ENCODE measurements at places on chromosomes 2 and 18.

DNA sequence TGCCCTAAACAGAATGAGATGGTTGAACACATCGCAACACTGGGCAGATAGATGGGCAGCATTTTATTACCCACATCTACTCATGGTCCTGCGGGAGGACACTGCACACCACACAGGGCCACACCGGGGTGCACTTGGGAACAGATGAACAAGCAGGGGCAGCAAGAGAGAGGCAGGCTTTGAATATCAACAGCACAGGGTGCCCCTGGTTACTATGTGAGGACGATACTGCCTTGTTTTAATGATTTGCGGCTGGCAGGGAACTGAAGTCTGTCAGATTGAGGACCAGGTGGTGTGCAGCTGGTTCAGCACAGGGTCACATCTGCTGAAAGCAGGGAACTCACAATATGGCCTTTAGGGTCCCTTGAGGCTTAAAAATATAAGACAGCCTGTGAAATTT is 195.7 kb downstream of the PIEZO2 start:
- DNase-seq, result no peak

DNA sequence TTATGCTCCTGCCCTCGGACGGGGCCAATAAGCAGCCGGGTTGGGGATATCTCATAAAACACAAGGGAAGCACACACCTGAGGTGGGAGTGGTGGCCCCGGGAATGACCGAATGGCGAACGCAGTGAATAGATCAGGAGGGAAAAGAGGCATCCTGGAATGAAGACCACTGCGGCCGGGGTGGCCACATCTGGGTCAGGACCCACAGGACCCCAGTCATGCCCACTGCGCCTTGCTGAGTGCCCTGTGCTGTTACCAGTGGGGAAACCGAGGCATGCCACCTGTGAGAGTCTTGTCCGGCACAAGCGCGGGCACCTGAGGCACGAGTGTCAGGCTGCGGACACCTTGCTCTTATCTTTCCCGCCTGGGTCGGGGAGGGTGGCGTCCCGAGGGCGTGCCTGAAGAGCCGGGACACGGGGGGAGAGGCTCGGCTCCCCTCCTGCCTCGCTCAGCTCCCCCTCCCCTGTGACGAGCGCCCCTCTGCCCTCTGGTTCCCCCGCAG is 1.6 kb downstream of the PDCD1 start:
- no peak for DNase-seq

DNA sequence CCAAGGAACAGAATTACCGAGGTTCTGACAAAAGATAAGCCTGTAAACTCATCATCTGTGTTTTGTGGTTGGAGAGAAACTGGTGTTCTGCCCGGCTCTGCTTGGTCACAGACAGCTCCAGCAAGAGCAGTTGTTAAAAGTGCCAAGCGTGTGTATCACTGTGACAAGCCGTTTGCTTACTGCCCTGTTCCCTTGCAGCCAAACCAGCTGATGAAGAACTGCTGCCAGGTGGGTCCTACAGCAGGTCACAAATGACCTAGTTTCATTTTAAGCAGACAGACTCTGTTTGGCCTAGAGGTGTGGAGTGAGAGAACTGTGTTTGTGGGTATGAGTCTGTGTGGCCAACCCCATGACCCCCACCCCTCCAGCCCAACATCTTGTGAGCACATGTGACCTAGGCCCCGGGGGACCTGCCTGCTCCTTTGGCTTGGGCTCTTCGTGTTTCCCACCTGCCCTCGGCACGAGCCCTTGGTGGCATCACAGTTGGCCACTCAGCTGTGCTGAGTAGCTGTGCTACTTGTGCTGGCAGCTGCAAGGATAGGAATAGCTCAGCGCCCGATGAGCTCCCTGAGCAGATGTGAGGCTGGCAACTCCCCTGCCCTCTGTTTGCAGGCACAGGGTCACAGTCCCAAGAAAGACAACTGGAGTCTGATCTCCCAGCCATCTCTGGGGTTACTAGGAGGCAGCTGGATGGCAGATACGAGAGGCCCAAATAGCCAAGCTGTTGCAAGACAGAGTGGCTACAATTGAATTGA is 9.7 kb downstream of the OXER1 start:
- DNase-seq, result no peak

- DNase-seq, result no peak
Observed at GRCh38 chr2:19790291-19790690, 111.5 kb downstream of the TTC32 start.

DNA sequence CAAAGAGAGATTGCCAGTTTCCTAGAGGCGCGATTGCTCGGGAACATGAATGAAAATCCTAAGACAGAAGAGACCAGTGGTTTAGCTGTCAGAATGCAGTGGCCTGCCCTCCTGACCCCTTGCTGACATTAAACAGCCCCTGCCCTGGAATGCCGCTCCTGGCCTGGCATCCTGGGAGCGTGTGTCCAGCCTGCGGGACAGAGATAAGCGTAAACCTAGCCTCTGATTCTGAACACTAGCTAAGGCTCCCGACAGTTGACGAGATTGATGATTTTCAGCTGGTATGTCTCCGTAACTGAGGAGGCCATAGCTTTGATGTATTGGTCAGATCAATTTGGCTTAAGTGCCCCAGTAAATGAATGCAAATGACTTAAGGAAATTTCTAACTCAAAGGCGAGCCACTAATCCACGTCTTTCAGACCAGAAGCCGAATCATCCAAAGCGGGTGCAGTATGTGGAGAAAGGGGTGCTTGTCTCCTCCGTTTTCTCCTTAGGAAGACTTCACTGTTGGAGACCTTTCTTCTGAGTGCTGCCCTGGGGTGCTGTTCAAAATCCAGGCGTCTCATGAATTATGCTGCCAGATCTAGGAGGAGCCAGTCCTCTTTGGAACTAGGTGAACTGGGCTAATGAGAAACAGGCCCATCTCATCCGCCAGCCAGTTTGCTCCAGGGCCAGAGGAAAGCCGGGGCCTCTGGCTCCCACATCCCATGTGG is 142.5 kb upstream of the L3MBTL4 start:
- DNase-seq, result no peak

DNA sequence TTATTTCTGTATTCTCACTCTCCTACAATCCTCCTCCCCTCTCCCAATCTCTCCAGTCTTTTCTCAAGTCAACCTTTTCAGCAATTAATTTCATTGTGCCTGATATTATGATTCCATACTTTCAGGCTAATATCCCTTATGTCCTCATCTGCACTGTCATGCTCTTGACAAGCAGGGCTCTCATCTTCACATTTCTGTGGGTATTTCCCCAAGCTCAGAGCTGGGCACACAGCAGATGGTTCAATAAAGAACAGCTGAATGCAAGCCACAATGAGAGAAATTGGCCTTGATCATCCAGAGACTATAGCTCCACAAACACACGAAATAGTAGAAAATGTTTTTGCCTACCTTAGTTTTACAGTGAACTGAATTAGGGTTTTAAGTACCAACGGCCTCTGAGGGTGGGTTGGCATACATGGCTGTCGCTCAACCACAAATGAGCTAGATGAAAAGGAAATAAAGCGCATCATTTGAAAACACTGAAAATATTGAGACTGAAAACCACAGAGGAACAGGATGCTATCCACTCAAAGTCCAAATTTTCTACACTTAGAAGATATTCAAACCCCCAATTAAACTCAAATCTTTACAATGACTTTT is 47.5 kb upstream of the STAT1 start:
- no peak for DNase-seq

DNA sequence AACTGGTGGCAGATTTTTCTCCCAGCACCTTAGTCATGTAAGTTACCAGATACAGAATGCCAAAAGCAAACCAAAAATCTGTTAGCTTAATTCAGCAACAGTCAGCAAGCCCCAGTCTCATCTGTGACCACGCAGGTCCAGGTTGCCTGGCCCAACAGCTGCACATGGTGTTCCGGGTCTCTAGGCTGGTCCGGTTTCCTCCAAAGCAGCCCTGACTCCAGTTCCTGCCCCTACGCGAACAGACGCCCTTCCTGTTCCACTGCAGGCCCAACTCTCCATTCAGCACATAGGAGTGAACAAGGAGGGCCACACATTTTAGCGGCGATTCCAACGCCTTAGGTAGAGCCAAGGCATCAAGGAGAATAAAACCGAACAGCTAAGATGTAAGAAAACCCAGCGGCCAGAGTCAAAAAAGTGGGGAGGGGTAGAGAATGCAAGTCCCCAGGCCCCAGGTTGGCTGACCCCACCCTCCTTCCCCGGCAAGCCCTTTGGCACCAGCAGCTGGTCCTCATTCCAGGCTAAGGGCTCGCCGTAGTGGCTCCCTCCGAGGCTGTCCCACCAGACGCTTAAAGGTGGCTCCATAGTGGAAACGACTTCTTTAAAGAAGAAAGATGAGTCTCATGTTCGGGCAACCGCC is 1.5 kb downstream of the STK25 start:
- DNase-seq, result no peak

DNA sequence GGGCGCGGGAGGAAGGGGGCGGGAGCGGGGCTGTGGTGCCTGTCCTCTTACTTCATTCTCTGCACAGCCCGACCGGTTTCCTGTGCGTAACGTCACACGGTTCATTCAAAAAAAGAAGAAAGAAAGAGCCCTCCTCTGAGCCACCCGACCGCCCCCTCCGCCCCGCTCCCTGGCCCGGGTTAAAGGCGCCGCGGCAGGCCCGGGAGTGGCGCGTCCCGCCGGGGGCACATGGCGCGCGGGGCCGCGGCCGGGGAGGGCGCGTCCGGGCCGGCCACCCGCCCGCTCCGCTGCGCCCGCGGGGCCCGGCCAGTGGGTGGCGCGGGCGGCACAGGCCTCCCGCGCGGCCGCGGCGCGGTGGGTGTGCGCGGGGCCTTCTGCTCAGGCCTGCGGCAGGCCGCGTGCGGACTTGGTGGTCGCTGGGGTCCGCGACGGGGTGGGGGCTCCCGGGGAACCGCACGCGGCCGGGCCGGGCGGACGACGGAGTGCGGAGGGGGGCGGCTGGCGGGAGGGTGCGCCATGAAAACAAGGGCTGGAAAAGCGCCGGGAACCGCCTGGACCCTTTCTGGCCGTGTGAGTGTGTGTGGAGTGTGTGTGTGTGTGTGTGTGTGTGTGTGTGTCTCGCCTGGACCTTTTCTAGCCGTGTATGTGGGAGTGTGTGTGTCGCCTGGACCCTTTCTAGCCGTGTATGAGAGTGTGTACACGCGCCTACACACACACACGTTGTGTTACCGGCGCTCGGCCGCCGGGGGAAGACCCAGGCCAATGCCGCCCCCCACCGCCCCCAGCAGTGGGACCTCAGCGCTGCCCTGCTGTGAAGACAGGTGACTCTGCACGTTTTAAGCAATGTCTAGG is 780 bp upstream of the BCL2 start:
- peak; percentile 79 for DNase-seq

GRCh38 chr2:237296756-237297155 is 117.2 kb downstream of the COL6A3 start:
- DNase-seq, result no peak

DNA sequence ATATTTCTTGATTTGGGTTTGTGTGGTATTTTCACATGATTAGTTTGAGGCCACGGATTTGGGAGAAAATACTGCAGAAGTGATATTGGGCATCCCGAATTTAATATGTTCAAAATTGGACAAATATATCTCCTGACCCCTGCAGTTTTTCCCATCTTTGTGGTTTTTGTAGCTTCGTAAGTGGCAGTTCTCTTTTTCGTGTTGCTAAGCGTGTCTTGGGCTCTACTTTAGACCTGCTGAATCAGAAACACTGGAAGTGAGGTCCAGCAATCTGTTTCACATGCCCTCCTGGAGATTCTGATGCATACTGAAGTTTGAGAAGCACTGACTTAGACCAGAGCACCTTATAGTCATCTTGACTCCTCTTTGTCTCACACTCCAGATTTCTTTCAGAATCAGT is 98.3 kb downstream of the EPB41L5 start:
- DNase-seq, result no peak

DNA sequence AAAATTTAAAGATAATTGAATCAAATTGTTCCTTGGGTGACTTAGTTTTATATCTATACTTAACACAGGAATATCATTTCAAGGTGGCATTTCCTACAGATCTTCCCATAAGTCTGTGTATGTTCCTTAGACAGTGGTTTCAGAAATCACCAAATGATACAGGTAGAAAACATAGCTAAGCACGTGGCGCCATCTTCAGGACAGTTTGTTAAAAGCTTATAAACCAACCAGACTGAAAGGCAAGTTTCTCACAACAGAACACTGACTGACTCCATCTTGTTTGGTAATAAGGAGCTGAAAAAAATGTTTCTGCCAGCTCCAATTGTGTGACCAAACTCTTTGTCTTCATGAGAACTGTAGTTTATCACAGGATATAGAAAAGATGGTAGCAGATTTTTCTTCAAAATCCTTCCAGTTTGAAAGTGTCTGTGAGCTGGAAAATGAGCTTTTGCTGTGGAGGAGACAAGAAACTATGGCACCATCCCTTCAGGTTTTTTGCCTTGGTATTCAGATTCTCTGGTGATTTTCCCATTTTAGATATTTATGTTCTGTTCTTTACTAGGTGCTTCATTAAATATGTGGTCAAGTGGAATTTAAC is 34.8 kb upstream of the NEUROD1 start:
- DNase-seq, result peak; percentile 70

- DNase-seq, result no peak
Observed at GRCh38 chr2:100742277-100743254, 77.4 kb upstream of the NPAS2 start.

GRCh38 chr18:21853016-21853415 is 112.4 kb downstream of the MIB1 start:
- DNase-seq, result no peak

- DNase-seq, result no peak
Observed at GRCh38 chr18:55452123-55452611, 135.8 kb downstream of the TCF4 start.

DNA sequence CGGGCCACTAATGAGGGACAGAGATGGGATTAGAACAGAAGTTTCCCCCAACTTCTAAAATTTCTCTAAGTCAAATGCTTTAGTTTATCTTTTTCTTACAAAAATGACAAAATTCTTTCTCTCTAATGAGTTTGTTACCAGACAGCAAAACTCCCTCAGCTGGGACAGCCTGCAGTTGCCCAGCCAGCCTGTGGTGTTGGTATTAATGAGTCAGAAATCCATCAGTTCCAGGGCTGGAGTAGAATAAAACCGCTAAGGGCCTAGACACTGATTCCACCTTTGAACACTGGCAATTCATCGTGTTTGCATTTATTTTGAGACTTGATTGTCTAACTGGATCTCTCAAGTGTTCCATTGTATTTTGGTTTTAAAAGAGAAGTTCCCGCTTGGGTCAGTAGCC is 38.3 kb upstream of the SMAD2 start:
- DNase-seq, result no peak

- no peak for DNase-seq
Observed at GRCh38 chr18:47549021-47549540, 297.6 kb upstream of the SKOR2 start.

GRCh38 chr2:232911712-232912277 is 41.7 kb downstream of the SNORC start:
- no peak for DNase-seq

- DNase-seq, result no peak
Observed at GRCh38 chr2:6986912-6987361, 69.7 kb downstream of the RNF144A start.

DNA sequence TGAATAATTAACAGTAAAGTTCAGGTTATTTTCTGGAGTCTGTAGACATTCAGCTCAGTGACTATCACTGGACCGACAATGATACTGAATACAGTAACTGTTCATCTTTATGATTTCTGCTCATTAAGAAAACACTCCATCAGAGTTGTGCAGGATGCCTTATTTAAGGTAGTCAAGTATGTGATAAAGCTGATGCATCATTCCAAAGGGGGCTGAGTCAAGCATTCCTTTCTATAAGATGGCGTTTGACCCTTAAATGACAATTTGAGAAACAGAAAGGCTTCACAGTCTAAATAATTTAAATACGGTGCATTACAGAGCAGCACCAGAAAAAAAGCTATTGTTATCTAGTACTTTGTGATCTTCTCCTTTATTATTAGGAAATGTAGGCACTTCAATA is 131.1 kb downstream of the CDH2 start:
- no peak for DNase-seq
